ENCODE measurements at places on chromosomes 4 and X.

DNA sequence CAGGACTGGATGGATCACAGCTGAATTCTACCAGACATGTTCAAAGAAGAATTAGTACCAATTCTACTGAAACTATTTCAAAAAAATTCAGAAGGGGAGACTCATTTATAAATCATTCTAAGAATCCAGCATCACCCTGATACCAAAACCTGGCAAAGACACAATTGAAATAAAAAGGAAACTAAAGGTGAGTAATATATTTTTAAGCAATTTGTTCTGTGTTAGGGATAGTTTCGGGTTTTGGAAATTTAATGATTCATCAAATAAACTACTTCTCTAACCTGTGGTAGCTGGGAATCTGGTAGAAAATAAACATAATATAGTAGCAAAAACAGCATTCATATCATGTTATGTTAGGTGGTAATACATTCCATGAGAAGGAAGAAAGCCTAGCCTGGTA, 662.2 kb upstream of the BOD1L1 start:
- no peak for DNase-seq

DNA sequence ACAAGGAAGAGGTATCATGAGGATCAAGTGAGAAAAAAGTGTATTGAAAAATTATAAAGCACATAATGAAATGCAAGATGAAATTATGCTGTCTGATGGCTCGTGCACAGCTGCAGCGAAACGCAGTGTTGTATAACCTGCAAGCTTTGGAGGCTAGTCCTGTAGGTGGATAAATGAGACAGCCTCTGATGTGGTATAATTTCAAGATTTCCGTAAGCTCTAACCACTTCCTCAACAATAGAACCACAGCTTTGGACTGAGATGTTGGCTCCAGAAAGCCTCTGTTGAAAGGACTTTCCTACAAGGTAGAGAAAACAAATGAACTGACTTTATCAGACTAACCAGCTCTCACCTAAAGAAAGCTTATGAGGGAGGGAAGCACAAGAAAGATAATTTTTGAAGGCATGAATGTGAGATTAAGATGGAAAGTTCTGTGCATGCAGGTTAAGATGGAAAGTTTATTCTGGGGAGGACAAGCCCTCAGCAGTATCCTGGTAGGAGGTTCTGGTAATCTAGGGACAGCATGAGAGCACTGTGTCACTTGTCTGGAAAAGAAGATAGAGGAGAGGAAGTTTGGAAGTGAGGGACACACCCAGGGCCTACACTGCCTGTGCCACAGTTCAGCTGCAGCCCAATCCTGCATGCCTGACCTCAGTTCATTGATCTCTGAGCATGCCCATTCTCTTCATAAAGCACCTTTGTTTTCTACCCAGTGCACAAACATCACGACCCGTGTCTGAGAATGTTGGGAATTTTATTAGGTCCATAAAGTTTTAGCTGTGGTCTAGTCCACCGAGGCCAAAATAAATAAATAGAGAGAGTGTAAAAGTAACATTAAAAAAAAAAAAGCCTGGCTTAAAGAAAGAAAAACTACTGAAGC, 161.5 kb upstream of the SFRP2 start:
- no peak for DNase-seq

DNA sequence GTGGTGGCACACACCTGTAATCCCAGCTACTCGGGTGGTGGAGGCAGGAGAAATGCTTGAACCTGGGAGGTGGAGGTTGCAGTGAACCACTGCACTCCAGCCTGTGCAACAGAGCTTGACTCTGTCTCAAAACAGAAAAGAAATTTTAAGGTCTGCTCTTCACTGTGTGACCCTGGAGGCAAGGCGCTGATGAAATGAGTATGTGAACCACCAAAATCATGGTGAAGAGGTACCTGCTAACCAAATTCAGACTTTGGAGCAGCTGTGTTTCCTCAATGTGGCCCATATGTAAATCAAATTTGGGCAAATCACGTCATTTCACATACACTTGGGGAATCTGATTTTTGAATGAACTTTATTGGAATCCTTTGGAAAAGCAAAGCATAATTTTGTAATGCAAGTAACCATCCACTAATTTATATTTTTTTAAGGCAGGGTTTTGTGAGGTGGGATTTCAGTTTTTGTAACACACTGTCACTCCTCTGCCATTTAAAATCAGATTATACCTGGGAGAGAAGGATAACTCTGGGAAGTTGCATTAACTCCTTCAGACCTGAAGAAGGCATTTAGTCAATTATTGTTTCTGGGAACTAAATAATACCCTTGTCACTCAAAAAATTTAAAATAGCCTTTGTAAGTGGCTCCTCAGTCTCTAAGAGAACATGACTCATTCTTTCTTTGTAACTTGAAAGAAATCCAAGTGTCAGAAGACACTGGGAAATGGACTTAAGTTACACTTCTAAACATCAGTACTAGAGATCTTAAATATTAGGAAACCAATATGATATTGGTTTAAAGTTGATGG, 24.0 kb downstream of the DOCK11 start:
- DNase-seq = no peak

DNA sequence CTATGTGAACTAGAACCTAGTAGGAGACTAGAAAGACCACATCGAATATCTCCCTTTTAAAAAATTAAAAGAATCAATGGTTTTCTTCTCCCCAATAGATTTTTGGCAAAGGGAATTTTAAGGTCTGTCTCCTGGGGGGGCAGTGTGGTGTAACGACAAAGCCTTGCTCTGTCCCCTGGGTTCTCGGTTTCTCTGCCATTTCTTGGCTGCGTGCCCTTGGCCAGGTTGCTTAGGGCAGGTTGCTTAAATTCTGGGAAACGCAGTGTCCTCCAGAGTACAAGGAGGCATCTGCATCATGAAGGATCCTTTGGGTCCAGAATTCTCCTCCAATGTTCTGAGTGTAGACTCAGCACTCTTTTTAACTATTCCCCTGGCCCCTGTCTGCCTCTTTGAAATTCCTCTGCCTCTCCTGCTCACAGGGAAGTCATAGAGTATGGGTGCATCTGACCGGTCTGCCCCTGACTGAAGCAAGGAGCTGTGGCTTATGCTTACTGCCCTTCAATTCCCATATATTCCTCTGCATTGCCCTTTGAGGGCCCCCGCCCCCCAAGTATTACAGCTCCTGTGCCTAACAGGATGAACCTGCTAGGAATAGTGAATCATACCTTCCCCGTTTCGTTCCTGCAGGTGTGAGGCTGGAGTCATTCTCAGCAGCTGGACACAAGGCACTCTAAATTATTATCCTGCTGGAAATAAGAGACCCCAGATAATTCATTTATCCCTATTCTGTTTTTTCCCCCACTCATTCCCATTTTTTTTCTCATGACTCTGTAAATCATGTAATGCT, 2.2 kb downstream of the KIT start:
- no peak for DNase-seq

GRCh38 chrX:129553619-129554288, 13.7 kb downstream of the OCRL start:
- no peak for DNase-seq

DNA sequence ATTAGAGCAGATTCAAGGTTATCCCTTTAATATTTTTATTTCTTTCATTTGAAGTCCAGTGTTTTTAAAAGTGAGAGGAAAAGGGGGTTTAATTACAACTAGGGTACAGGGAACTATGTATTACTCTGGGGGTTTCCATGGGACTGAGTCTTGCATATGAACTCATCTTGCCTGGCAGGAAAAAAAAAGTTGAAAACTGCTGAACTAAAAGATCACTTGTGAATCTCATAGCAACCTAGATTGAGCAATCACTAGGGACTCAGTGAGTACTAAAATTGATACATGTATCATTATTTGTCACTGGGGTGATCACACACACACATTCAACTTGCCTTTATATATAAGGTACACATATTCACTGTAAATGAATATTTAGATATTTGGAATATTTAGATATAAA, 180.7 kb upstream of the SFRP2 start:
- DNase-seq = no peak

- DNase-seq = no peak
Observed at GRCh38 chrX:95622200-95622599, 1062.4 kb upstream of the DIAPH2 start.

- no peak for DNase-seq
Observed at GRCh38 chrX:74540635-74541249, 73.7 kb downstream of the RLIM start.

GRCh38 chr4:76090241-76090691, 15.8 kb downstream of the ART3 start:
- no peak for DNase-seq

DNA sequence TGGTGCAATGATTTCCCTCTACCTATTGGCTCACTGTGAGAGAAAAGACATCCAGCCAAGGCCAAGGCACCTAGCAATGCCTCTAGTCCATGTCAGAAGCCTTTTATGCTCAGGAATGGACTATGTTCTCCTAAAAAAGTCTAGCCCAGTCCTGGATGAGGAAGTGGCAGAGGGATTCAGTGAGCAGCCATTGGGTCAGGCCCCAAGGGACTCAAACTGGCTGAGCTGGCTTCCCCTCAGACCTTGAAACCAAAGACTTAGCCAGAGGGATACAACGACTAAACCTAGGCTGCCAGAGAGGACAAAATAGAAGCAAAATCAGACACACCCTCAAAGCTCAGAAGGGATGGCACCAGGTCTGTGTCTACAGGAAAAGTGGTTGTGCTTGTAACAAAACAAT, 49.1 kb downstream of the ARHGEF9 start:
- DNase-seq = no peak

- DNase-seq = peak; percentile 96
Observed at GRCh38 chr4:52911684-52912294, 49.7 kb downstream of the RASL11B start.
